Activated naive CD4-positive, alpha-beta T cell (primary cell): ENCODE measurements at places on chromosomes 5 and 9.

- DNase-seq = no peak
Observed at GRCh38 chr5:81006947-81007636, 46.9 kb downstream of the RASGRF2 start.

DNA sequence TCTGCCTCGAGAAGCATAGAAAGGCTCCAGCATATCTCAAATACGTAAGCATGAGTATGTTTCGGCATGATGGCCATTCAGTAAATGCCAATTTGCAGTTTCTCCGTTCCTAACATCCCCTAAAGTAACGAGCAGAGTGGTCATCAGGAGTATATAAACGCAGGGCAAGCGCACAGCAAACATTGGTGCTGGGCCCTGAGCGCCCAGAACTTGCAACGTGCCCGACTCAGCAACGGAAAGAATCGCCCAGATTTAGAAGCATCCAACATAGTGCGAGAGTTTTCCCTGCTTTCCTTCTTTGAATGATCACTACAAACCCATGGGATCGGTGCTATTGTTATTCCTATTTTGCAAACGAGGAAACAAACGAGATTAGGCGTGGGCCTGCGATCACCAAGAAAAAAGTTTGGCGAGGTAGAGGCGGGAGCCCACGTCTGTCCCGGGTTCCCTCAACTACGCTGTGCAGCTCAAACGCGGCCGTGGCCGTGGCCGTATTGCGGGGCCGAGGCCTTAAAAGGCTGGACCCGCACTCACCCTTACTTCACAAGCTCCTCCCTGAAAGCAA lies 505 bp downstream of the RPS14 start:
- no peak for DNase-seq

DNA sequence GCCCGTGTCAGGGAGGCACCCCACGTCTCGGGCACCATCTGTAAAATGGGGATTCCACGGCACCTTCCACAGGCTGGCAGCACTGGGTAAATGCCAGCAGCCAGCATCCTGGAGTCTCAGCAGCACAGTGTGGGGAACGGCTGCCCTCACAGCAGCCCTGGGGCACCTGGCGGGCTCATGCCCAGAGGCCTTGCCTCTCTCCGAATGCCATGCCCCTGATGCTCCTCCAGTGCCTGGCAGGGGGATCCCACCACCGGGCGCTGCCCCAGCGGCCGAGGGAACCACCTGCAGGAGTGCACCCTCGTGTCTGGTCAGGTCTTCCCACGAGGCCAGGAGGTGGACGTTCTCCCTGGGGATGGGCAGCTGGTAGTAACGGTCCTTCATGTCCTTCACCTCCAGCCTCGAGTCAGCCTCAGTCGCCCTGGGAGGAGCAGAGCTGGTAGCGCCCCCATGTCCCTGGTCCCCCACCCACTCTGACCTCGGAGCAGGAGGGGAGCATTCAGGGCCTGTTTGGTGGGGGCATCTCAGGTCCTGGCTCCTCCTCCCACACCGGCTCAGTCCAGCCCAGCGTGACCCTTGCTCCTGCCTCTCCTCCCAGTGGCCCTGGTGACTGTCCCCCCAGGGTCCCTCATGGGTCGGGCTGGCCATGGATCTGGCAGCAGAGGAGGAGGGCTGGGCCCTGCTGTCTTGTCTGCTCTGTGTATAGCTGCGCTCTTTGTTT lies 49.9 kb upstream of the NRARP start:
- DNase-seq = no peak

- DNase-seq = no peak
Observed at GRCh38 chr5:116320486-116320885, 235.7 kb downstream of the COMMD10 start.
